ENCODE measurements at places on chromosomes 16 and 17.

GRCh38 chr17:37787055-37787757, 42.3 kb upstream of the HNF1B start:
- DNase-seq, result no peak

DNA sequence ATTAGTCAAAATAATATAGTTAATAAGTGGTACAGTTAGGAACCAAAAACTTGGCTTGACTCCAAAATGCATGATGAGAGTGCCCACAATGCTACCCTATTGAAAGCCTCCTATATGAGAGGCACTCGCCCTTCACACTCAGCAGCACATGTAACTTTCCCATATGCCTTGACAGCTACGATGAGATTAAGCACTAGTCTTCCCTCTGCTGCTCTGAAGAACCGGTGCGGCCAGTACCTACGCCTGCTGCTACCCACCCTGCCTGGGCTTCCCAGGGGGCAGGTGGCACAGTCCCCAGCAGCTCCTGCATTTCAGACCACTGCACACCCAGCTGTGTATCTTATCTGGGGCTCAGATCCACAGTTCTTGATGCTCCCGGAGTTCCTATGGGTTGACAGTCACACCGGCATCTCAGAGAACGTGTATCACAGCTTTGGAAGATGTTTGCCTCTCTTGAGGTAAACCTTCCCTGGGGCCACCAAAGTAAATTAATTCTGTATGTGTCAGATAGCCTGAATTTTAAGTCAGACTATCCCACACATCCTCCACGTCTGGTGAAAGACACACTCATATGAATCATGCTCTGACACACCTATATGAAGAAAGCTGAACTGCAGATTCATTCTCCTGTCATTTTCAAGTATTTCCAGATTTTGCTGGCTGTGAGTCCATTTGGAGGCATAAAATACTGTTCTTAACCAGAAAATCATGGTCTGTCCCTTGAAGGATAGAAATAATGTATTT, 77.8 kb downstream of the MYH10 start:
- no peak for DNase-seq

GRCh38 chr17:71869841-71870545, 250.8 kb upstream of the SOX9 start:
- no peak for DNase-seq

DNA sequence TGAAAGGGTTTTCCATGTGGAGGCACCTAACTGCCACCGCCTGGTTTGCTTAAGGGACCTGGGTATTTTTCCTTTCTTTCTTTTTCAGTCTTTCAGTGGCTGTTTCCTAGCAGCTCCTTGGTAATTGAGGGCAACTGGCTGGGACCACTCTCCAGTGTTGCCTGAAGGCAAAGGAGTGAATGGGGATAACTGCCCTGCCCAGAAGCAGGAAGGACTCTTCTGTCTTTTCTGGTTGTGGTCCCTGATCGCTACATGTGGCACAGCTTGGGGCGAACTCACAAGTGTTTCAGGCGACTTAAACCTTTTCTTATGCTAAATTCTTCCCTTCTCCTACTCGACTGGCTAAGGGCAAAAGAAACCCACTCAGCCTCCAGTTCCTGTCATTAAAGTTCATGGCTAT, 10.1 kb upstream of the TMEM98 start:
- no peak for DNase-seq

DNA sequence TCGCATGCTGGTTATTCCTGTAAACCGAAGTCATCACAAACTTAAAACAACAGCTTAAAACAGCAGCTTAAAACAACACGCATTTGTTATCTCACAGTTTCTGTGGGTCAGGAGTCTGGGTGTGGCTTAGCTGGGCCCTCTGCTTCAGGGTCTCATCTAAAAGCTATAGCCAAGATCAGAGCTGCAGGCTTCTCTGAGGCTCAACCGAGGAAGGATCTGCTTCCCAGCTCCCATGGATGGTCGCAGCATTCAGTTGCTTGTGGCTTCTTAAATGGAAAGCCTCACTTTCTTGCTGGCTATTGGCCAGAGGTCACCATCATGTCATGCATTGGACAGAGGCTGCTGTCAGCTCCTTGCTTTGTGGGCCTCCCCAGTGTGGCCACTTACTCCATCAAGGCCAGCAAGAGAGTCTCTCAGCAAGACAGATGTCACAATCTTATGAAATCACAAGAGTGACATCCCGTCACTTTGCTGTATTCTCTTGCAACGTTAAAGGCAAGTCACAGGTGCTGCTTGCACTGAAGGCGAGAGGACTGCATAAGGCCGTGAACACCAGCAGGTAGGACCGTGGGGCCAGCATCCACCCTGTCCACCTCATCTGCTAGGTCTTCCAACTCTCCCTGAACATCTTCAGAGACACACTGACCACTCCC, 117.9 kb upstream of the TNRC6C start:
- DNase-seq, result no peak

All from activated T-helper 1 cell treated with Interleukin-2 at 50 U/mL for 16 hours (primary cell).